Cardiac muscle cell (in vitro differentiated cells and primary cell): ENCODE measurements at places on chromosomes 4 and X. TPM values are rescaled to one million over a fixed set of nuclear protein-coding genes. Genes with fewer than 3 reads are reported as not detected.

Gene DKC1
- polyA plus RNA-seq, result 22.8 and 36.0 TPM in 2 replicates

Gene F8A1
- 39.0 and 42.8 TPM in 2 replicates for polyA plus RNA-seq

Gene DACH2
- 0.65 TPM in 1 of 2 replicates, not detected in the other for polyA plus RNA-seq

Gene CDKL2
- 2.0 and 4.4 TPM in 2 replicates for polyA plus RNA-seq

Gene NMU
- 3.4 and 5.2 TPM in 2 replicates for polyA plus RNA-seq

Gene MAGEC2
- not detected in 2 replicates for polyA plus RNA-seq

Gene ANXA10
- polyA plus RNA-seq, result not detected in 2 replicates

Gene EDA2R
- 4.0 and 5.0 TPM in 2 replicates for polyA plus RNA-seq

Gene STOX2
- polyA plus RNA-seq, result 5.3 and 6.4 TPM in 2 replicates

Gene RBM46
- 0.24 and 0.75 TPM in 2 replicates for polyA plus RNA-seq

Gene NAP1L3
- 79.1 and 89.5 TPM in 2 replicates for polyA plus RNA-seq

Gene SLC25A14
- 18.3 and 34.8 TPM in 2 replicates for polyA plus RNA-seq

Gene WNK3
- polyA plus RNA-seq, result 5.2 and 8.3 TPM in 2 replicates

Gene CSN1S1
- polyA plus RNA-seq, result not detected in 2 replicates

Gene GPR119
- polyA plus RNA-seq, result not detected in 2 replicates
